ENCODE measurements at places on chromosomes 2 and 18.

- DNase-seq, result no peak
These were observed 67.4 kb downstream of the MOGAT1 start for GRCh38 chr2:222738809-222739208.

- DNase-seq, result no peak
These were observed 2.9 kb downstream of the TEX261 start for GRCh38 chr2:70991742-70992141.

- no peak for DNase-seq
These were observed 519.5 kb upstream of the CHAC2 start for GRCh38 chr2:53247956-53248735.

- no peak for DNase-seq
These were observed 105.9 kb upstream of the RBBP8 start for GRCh38 chr18:22827216-22827615.

DNA sequence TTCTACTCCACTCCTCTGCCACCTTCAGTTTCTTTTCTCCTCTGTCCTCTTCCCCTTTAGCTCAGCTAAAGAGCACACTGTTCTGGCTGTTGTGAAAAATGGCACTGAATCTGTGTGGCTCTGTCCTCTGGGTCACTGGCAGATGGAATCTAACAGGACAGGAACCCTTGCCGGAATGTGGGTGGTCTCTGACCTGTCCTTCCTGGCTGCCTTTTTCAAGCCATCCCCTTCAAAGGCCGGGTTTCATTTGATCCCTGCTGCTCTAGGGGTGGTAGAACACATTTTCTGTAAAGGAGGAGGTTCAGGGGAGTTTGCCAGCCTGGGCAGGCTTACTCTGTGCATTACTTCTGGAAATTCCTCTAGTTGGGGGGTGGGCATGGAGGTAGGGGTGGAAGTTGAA is 29.9 kb downstream of the MTCL1 start:
- DNase-seq, result no peak

DNA sequence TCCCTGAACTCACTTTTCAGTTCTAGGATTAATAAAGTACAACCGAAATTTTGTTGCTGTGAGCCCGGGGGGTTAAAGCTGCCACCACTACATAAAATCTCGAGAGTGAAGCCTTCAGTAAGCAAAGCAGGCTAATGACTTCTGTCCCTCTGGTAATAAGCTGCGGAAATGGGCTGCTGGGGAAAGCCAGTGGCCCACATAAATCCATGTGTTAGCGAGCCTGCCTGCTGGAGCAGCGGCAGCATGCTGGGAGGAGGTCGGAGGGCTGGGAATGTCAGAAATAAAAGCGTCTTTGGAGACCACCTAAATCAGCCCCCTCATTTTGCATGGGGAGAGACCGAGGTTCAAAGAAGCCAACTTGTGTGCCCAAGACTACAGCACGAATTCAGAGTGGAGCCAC is 371.7 kb downstream of the TNS1 start:
- no peak for DNase-seq

- DNase-seq, result no peak
These were observed 301.9 kb downstream of the ZEB2 start for GRCh38 chr2:144217853-144218633.

DNA sequence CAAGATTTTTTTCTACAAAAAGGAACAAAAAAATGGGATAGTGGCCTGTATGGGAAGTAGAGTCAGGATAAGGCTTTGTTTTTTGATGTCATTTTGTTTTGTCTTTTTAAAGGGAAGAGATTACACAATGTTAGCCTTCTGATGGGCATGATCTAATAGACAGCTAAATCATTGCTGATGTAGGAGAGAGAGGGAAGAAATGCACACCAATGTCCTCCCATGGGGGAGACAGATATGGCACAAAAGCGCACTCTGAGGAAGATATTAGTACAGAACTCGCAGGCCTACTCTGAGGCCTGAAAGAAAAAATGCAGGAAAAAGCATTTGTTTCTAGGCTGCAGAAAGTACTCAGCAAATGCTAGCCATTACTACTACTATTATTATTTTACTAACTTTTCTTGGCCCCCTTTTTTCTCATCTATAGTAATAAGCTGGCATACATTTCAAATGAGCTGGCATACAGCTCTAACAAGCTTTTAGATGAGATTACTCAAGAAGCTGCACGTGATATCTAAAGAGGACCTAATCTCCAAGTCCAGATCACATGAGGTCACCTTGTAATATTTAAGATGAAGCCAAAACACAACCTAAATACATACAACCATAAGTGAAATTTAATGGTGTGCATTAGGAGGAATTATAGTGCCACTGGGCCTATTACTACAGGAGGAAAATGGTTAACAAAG is 269.4 kb upstream of the TANK start:
- DNase-seq, result no peak

- DNase-seq, result no peak
These were observed 2.4 kb upstream of the TMEM178A start for GRCh38 chr2:39663187-39663930.

DNA sequence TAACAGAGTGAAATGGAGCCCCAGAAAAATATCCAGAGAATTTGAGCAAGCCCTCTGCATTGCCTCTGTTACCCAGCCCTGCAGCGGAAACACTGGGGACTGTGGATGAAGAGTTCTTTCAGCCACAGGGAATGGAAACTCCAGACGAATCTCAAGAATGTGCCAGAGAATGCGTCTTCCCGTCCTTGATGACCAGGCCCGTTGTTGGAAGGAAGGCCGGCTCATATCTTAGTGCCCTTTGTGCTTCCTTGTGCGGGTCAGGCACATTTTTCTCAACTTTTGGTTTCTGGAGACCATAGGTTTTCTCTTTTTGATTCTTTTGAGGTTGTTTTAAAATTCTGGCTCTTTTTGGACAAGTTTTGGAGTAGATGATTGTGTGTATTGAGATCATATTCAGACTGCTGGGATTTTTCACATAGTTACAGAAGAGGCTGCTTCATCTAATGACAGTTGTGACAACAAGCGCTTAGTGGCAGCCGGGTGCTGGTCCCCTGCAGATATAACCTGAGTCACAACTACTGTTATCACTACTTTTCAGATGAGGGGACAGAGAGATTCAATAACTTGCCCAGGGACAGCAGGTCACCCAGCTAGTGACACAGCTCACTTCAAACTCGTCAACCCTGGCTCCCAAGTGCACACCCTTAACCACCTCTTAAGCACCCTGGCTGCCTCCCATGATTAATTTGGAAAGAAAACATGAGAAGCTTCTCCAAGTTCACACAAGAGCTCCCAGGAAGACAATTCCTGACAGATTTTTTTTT is 15.7 kb downstream of the MAL start:
- no peak for DNase-seq

GRCh38 chr2:26535663-26536275 is 57.8 kb upstream of the OTOF start:
- no peak for DNase-seq

GRCh38 chr2:45328264-45328870 is 282.7 kb downstream of the SRBD1 start:
- no peak for DNase-seq

- no peak for DNase-seq
These were observed 100.7 kb downstream of the LYPD6 start for GRCh38 chr2:149430743-149431736.

DNA sequence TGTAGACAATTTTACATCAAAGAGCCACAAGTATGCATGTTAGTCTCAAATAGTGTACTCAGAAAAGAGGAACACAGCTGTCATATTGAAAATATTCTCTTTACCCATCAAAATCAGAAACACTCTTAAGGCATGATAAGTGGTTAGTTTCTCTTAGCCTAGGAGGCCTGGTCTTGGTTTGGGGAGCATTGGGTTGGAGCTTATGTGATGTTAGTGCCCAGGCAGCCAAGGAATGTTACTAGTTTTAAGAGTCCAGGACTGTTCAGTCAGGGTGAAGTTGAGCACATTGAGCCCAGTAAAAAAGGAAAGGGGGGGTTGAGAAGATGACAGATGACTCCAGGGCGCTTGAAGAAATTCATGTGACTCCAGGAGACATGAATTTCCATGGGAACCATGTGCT is 340.6 kb downstream of the HRH4 start:
- DNase-seq, result no peak

DNA sequence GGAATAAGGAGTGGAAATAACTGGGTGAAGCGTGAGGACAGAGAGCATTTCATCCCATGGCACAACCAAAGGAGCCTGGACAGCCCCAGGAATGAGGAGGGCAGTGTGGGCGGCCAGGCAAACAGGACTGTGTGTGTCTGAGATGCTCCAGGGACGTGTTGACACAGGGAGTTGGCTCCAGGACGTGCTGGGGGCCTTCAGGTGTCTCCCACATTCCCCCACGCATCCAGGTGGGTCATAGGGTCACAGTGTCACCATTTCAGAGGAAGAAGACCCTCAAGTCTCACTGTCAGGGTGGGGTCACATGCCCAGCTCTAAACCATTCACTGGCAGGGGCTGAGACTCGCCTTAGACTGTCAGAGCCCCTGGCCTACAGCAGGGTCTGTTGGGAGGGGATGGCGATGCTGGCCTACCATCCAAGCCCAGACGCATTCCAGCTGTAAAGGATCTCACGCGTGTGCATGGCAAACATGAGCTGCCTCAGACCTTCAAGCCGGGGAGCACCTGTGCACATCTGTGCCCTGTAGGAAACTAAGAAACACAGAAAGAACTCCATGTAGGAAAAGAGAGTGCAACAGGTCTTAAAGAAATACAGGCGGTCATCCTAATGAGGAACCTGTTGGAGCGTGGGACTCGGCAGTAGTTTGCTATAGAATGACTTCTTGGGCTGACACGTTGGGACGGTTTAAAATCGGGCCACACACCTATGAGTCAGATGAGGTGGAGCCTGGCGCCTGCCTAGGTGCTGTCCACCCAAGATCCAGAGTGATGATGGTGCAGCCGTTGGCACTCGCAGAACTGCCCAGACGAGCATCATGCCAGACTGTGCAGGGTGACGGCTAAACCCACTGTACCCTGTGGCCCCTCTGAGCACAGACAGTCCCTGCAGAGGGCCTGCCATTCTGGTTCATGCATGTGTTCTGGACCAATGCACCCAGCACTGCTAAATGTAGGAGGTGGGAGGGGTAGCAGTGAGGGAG is 17.3 kb downstream of the PARD6G start:
- DNase-seq, result no peak

GRCh38 chr2:29113027-29113686 is 2.1 kb upstream of the CLIP4 start:
- no peak for DNase-seq

DNA sequence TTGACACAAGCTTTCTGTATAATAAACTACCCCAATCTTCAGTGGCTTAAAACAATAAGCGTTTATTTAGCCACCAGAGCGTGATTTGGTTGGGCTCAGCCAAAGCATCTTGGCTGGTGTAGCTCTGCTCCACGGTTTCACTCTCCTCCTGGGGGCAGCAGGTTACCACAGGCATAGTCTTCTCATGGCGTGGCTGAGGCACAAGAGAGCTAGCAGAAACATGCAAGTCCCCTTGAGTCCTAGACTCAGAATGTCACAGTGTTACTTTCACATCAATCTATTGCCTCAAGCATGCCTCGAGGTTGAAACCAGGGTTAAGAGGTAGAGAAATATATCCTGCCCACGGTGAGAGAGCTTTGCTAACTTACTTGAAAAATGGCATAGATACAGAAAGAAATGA is 19.9 kb upstream of the SLC9A2 start:
- no peak for DNase-seq

GRCh38 chr2:85231952-85232351 is 95.8 kb downstream of the TGOLN2 start:
- DNase-seq, result no peak

DNA sequence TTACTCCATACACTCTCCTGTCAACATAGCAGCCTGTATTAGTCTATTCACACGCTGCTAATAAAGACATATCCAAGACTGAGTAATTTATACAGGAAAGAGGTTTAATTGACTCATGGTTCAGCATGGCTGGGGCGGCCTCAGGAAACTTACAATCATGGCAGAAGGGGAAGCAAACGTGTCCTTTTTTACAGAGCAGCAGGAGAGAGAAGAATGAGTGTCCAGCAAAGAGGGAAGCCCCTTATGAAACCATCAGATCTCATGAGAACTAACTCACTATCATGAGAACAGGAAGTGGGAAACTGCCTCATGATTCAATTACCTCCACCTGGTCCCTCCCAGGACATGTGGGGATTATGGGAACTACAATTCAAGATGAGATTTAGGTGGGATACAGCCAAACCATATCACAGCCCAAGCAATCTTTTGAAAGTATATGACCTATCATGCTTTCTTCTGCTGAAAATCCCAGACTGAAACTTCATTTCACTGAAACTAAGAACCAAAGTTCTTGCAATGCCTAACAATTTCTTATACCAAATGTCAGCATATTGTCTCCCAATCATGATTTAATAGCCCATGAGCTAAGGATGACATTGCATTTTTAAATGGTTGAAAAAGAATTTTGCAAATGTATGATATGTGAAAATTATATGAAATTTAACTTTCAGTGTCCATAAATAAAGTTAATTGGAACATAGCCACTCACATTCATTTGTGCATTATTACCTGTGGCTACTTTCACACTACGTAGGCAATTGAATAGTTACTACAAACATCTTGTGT is 686.8 kb upstream of the ZEB2 start:
- DNase-seq, result no peak

DNA sequence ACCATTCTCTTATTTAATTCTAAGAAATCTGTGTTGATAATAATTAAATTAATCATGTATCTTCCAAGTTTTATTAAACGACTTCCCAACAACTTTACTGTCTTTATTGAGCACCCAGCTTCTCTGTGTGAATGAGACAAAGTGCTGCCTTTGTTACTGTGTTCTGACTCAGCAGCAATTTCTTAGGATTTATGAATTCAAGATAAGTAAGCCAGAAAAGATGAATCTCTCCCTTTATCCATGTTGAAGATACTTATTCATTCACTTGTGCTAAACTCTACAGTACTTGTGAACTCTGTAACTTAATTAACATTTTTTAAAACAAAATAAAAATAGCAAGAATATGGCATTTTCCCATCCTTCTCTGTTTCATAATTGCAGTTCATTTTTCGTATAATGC is 1403.3 kb upstream of the DDX18 start:
- no peak for DNase-seq

DNA sequence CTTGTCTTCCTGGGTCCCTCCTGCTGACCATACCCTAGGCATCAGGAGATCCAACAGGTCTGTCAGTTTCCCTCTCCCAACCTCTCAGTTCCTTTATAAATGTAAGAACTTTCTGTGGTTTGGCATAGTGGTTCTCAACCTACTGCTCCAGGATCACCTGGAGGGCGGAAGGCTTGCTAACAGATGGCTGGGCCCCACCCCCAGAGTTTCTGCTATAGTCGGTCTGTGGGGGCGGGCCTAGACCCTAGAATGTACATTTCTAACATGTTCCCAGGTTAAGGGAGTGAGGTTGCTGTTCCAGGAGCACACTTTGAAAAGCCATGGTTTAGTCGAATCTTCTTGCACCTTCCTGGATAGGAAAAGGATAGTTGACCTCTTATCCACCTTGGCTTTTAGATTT is 37.0 kb downstream of the HK2 start:
- DNase-seq, result no peak

DNA sequence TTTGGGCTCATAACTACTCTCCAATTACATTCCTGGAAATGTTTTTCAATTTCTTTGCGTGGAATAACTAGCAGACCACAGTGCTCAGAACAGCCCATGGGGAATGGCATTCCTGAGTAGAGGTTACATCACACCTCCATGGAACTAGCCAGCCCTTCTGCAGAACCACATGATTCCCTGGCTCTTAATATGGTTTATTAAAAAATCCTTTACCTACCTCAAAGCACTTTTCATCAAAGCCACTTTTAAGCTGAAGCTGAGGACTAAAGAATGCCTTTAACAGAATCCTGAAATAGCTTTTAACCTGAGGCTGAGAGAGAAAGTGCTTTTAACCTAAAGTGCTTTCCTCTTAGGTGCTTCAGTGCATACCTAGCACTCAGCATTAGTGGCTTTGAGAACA is 376.3 kb downstream of the ARHGAP15 start:
- DNase-seq, result no peak

GRCh38 chr2:190235551-190236075 is 84.0 kb downstream of the HIBCH start:
- no peak for DNase-seq

- DNase-seq, result no peak
These were observed 35.4 kb downstream of the TOGARAM2 start for GRCh38 chr2:29016504-29016903.

Measured in amygdala (tissue), 56 donors.